NCI-H1105 (cell line): ENCODE measurements at places on chromosomes 3 and 15.

- no peak for DNase-seq
Measured at GRCh38 chr15:64211696-64212095, 48.9 kb upstream of the PPIB start.

GRCh38 chr15:98689431-98689861 lies 41.1 kb downstream of the IGF1R start:
- no peak for DNase-seq

DNA sequence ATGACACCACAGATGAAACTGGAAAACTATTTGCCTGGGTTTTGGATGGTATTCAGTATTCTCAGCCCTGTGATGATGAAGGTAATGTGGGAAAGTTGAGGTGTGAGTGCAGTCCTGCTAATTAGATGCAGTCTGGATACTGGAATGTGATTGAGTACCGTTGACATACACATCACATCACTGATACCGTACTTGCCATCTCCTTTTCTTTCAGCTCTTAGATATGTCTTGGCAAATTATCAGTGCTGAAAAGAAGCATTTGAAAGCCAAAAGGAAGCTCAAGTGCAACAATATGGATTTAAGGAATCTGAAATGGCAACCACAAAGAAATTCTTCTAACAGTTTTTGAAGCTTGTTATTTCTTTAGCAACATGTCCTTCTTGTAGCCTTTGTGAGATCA lies 381.4 kb upstream of the TGFBR2 start:
- DNase-seq: no peak

DNA sequence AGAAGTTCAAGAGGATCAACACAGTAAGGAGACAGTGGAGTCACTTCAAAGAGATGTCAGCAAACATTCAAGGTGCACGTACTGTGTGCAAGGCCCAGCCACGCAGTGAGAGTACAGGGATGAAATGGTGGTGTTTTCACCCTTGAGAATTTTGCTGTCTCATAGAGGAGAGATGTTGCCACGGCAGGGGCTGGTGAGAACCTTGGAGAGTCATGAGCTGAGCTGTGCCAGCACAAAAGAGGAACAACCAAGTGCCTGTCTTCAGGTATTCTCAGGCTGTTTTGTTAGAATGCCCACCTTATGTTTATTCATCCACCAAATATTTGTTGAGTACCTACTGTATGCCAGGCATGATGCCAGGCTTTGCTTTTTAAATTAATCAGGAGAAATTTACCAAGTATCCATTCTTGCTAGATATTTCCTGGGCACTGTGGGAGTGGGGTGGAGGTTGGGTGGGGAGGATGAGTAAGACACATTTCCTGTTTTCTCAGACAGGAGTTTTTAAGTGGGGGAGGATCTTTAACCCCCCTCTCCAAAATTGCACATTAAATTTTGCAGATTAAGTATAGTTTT lies 72.6 kb downstream of the SLC6A11 start:
- DNase-seq: no peak

DNA sequence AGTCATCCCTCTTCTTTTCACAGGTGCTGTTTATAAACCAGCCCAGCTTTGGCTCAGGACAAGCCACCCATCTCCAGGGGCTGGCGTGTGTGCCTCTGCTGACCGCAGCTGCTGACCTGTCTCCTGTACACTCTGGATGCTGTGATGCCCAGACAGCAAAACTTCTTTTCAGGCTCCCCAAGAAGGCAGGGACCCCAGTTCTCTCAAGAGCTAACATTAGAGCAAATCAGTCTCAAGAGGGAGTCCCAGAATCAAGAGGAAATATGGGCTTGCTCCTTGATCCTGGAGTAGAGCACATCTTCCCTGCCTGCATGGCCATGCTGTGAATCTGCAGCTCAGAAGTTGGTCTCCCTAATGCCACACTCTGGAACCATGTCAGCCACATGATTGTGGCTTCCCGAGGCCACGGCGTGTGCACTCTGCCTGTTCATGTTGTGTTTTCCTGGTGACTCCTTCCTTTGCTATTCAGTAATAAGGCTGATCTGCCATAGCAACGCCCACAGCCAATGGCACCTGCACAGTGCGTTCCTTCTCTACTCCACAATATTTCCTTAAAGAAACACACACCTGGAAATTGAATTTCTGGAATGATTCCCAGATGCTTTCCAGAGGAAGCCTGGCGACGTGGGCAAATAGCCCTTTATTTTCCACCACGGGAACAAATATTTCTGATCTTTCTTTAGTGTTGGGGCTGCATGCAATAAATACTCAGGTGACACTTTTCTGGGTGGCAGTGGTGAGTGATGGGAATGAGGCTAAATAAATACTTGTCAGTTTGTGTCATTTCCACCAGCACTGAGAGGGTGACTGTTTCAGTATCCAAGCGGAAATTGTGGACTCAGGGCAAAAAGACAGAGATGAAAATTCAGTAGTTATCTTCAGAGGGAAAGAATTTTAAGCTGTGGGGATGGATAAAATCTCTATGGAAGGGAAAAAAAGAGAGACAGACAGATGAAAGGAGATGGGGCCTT lies 21.9 kb upstream of the THSD4 start:
- DNase-seq: peak; percentile 72
